Activated CD4-positive, alpha-beta memory T cell treated with anti-CD3 and anti-CD28 coated beads for 36 hours (primary cell): ENCODE measurements at places on chromosomes 5 and 9.

DNA sequence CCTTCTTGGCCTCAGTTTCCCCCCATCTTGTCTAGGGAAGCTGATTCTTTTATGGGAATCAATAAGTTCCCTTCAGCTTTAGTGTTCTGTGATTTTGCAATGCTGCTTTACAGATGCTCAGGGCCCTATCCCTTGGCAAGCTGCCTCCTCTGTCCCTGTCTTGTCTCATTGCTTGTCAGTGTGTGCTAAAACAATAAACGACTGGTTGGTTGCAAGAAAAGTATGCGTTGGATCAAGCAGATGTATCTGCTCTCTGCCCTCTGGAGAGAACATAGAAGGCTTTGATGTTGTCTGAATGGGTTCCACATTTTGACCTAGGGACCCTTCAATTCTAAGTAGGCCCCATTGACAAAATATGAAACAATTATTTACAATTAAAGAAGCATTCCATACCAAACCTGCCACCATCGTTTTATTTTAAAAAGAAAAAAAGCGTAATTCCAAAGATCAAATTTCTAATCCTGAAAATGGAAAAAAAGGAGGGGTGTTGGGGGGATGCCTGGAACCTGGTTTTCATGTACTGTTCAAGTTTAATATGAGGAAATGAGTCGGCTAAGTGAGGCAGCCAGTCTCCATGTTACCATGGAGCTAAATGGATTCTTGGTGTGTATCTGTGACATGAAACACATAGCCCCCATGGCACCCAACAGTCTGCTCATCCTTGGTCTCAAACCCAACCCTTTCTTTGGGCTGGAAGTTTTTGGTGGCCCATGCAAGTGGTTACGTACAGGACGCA, 31.2 kb upstream of the TARS1 start:
- DNase-seq, result no peak

GRCh38 chr9:26463837-26464236, 428.8 kb downstream of the CAAP1 start:
- no peak for DNase-seq

- DNase-seq, result no peak
These were observed 107.2 kb downstream of the NDUFS4 start for GRCh38 chr5:53667621-53668020.

DNA sequence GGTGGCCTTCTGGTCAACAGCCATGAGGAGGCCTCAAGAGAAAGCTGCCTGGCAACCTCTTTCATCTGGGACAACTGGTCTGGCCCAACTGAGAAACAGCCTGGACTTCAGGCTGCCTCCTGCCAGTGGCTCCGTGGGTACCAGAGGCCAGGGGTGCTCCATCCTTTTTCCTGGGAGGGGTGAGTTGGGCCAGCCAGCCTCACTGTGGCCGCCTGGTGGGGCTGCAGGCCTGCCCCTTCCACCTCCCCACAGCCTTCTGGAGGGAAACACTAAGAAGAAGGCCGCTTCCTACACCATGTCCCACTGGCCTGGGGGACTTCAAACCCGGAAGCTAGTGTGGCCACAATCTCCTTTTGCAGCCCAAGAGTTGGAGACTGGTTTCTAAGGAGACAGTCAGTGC, 13.8 kb upstream of the NKD2 start:
- DNase-seq, result no peak

DNA sequence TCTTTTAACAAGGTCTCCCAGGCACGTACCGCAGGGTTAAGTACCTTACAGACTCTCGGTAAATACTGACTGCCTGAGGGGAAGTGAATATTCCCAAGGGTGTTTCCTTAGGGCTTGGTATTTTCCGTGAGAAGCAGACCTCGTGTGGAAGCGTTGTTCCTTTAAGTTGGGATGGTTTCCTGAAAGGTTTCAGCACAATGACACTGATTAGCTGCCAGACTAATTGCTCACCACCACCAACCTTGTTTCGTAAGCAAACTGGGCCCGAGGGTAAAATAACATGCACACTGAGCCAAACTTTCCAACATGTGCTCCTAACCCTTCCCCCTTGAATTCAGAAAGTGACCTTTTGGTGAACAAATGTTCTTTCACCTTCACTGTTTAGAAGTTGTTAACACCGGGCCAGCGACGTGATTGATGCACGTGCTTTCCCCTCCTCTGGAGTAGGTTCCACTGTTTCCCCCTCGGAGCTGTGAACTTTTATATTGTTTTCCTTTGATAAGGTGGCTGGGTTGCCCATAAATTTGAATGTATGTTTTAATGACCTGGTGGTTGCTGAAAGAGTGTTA, 128.1 kb upstream of the RPS23 start:
- no peak for DNase-seq

DNA sequence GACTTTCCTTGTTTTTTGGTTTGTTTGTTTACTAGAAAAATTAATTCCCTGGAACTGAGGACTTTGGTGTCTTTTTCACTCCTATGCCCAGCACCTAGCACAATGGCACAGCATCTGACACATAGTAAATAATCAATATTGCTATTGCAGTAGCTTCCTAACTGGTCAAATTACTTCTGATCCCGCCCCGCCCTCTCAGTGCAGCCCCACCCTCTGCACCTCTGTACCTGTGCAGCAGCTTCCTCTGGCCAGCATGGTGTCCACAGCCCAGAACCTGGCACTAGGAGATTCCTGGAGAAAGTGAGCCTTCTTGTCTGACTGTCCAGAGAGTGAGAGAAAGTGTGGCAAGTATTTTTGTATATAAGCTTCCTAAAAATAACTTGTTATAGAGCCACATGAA, 343.2 kb downstream of the ZNF608 start:
- DNase-seq, result no peak

DNA sequence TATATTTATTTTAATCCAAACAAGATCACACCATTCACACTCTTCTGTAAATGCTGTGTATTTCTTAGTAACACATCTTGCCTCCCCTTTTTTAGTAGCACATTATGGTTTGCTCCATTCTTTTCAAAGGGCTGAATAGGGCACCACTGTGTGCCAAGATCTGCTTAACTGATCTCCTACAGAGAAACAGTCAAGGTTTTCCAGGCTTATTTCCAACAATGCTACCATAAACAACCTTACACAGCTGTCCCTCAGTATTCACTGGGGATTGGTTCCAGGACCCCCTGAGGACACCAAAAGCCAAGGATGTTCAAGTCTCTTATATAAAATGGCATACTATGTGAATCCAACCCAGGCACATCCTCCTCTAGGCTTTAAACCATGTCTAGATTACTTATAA, 16.5 kb downstream of the GOLM1 start:
- DNase-seq, result no peak

- DNase-seq, result no peak
These were observed 56.8 kb upstream of the SYNPO start for GRCh38 chr5:150583541-150584225.

- no peak for DNase-seq
These were observed 21.8 kb downstream of the PSD2 start for GRCh38 chr5:139817362-139817761.

- no peak for DNase-seq
These were observed 149.6 kb downstream of the TTC39B start for GRCh38 chr9:15157381-15157780.

DNA sequence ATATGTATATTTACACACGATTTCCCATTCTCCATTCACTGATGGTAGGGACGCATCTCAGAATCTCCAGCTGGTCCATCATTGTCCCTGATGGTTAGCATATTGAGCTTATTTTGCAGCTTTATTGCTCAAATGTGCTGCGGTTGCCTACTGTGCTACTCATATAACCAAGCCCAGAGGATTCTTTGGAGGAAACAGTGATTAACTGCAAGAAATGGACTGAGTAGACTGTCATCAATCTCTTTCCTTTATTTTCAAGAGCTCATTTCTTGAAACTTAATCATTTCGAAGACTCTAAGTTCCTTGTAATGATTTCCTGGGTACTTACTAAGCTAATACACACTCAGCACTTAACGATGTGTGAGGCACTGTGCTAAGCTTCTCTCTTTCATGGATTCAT, 119.0 kb downstream of the MAT2B start:
- DNase-seq, result no peak

GRCh38 chr9:68876273-68876672, 137.6 kb downstream of the PRKACG start:
- no peak for DNase-seq

DNA sequence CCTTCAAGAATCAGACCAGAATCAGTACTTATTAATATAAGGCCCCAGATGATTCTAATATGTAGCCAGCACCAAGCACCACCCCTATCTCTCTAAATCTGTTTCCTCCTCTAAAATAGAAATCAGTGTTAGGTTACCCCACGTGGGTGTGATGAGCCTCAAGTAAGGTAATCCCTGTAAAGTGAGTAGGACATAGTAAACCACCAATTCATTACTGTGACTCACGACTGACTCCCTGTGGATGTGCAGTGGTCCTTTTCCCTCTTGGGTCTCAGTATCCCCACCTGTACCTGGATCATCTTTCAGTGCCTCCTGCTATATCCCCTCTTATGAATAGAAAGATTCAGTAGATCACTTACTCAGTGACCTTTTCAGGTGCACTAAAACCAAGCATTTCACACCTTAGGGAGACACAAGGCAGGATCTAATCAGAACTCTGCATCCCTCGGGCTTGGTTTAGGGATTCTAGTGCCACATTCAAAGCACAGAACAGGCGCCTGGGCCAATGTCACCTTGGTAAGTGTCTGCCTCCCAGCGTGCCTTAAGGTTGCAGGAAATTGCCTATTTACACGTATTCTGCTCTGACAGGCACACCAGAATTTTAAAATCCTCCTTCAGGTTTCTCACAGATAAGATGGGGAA, 12.2 kb upstream of the ALDH1B1 start:
- no peak for DNase-seq
